ENCODE measurements at places on chromosomes 1 and 21.

DNA sequence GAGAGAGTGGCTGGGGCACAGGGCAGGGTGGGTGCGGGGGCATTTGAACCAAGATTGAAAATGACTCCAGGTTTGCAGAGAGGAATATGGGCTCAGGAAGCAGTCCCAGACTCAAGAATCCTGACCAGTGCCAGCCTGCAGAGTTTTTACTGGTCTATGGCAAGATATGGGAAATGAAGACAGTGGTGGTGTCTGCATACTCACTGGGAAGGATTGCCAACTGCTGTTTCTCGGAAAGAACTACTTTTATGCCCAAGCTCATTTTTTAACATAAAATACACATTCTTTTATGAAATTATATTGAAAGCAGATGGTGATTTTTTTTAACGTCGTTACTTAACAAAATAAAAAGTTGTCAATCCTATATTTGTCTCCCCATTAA is 401.8 kb downstream of the CAMTA1 start:
- DNase-seq: no peak

- DNase-seq: no peak
These were observed 24.0 kb upstream of the DDOST start for GRCh38 chr1:20685099-20685662.

DNA sequence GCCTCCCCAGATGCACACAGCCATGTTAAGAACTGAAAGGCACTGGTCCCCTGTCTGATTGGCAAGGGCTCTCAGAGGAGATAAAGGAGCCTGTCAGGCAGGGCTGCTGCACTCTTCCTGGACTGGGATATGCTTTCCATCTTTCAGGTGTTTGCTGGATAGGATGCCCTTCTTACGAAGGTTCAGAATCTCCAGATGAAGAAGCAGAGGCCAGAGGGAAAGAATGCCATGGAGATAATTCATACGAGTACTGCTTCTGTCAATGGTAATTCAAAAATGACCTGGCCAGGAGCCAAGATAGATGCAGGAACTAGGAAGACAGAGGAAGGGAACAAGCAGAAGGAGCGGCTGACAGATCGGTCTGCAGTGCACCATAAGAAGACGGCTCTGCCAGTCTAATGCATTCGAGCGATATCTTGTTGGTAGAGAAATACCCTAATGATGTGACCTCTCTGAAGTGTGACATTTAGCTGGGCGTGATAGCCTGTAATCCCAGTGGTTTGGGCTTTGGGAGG is 16.6 kb upstream of the ATP2B4 start:
- no peak for DNase-seq

DNA sequence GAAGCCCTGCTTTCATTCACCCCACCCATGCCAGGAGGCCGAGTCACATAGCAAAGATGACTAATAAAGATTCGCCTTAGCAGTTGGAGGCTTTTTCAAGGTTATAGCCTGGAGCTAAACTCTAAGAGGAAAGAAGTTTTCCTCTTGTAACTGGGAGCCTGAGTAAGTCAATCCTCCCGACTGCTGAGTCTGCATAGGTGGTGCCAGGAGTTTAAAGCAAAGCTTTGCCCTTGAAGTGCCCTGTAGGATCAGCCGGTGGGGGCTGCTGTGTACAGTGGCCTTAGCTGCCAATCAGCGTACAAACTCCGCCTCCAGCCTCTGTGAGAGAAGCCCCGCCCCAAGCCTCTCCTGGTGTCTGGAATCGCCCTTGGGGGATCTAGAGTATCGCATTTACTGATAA is 147.5 kb upstream of the SPATA6 start:
- no peak for DNase-seq

DNA sequence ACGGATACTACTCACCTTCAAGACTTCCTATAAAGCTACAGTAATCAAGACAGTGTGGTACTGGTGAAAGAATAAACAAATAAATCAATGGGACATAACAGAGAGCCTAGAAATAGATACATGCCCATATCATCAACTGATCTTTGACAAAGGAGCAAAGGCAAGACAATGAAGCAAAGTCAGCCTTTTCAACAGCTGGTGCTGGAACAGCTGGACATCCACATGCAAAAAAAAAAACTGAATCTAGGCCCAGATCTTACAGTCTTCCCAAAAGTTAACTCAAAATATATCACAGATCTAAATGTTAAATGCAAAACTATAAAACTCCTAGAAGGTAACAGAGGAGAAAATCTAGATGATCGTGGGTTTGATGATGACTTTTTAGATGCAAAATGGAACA is 170.3 kb downstream of the MIS18A start:
- DNase-seq: no peak

- no peak for DNase-seq
These were observed 26.5 kb upstream of the LEPR start for GRCh38 chr1:65393928-65394327.

DNA sequence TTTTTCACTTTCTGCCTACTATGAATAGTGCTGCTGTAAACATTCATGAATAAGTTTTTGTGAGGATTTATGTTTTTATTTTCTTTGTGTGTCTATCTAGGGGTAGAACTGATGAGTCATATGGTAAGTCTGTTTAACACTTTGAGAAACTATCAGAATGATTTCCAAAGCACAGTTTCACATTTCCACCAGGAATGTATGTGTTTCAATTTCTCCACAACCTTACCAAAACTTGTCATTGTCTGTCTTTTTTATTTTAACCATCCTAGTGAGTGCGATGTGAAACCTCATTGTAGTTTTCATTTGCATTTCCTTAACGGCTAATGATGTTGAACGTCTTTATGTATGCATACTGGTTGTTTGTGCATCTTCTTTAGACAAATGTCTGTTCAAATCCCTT is 23.5 kb downstream of the RNASEL start:
- DNase-seq: no peak

GRCh38 chr21:24259241-24259640 is 1348.0 kb downstream of the MRPL39 start:
- no peak for DNase-seq

DNA sequence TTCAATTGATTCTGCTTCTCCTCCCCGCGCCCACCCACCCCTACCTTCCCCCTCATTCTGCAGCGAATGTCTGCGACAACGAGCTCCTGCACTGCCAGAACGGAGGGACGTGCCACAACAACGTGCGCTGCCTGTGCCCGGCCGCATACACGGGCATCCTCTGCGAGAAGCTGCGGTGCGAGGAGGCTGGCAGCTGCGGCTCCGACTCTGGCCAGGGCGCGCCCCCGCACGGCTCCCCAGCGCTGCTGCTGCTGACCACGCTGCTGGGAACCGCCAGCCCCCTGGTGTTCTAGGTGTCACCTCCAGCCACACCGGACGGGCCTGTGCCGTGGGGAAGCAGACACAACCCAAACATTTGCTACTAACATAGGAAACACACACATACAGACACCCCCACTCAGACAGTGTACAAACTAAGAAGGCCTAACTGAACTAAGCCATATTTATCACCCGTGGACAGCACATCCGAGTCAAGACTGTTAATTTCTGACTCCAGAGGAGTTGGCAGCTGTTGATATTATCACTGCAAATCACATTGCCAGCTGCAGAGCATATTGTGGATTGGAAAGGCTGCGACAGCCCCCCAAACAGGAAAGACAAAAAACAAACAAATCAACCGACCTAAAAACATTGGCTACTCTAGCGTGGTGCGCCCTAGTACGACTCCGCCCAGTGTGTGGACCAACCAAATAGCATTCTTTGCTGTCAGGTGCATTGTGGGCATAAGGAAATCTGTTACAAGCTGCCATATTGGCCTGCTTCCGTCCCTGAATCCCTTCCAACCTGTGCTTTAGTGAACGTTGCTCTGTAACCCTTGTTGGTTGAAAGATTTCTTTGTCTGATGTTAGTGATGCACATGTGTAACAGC is 339.9 kb downstream of the NTNG1 start:
- no peak for DNase-seq

DNA sequence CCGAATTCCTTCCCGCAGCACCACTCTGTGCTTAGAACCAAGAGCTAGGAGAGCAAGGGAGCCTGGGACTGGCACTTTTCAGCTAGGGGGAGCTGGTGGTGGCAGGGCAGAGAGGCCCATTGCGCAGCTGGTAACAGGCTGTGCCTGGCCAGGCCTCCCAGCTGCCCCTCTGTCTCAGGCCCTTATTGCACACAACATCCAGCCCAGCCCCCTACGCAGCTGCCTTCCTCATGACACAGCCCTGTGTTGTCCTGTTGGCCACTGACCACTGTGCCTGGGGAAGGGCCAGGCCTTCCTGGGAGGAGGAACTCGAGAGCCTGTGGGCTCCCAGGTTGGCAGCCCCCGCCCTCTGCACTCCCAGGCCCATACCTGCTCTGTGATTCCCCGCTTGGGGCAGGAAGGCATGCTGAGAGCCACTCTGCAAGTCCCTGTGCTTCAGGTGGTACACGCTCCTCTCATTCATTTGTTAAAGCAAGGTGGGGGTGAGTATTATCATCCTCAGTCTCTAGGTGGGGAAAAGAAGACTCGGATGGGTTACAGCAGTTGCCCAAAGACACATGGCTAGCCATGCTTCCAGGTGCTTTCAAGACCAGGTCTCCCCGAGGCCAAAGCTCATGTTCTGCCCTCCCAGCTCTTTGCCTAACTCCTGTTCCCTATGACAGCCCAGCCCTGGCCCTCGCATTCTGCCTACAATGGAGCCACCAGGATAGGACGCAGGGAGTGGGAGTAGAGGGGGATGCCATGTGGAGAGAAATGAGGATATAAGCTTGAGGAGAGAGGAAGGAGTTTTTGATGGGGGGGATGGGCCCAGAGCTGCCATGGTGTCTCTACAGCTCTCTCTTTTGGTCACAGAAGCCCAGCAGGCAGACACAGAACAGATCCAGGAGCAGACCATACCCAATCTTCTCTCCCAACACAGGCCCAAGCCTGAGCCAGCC is 81.8 kb downstream of the TMEM53 start:
- DNase-seq: no peak

- no peak for DNase-seq
These were observed 421 bp downstream of the PSRC1 start for GRCh38 chr1:109282497-109282951.

GRCh38 chr1:17040135-17040534 is 13.7 kb downstream of the SDHB start:
- DNase-seq: no peak

- no peak for DNase-seq
These were observed 287.9 kb upstream of the FMN2 start for GRCh38 chr1:239803781-239804180.

DNA sequence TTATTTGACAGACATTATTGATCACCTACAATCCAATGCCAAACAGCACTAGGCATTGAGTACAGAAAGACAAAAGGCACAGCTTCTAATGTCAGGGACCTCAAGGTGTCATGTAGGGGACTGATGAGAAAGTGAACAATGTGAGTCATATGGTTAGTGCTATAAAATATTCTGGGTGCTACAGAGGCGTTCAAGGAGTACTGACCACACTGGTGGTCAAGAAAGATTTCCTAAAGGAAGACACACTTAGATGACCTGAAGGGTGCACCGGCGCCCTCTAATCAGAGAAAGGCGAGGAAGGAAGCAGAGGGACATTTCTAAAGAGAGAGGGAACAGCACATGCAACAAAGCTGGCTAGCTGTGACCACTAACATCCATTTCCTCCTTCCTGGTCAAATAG is 64.9 kb upstream of the F3 start:
- no peak for DNase-seq

DNA sequence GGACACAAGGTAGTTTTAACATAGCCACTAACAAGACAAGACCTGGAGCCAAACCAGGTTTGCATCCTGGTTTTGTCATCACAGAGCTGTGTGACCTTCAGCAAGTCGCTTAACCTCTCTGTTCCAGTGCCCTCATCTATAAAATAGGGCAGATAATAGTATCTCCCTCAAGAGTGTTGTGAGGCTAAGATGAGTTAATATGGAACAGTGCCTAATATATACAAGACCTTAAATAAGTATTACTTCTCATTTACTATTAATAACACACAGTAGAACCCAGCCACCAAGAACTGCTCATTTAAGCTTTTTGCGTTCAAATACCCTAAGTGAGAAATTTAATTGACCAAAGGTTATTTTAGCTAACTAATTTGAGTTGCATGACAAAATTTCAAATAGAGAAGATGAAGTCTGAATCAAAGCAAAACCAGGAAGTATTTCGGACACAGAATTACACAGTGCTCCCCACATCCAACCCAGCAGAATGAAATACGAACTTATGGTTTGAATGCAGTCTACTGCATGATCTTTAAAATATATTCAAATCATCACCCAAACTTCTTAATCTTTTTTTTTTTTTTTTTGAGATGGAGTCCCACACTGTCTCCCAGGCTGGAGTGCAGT is 123.9 kb upstream of the KRTAP19-8 start:
- DNase-seq: no peak

DNA sequence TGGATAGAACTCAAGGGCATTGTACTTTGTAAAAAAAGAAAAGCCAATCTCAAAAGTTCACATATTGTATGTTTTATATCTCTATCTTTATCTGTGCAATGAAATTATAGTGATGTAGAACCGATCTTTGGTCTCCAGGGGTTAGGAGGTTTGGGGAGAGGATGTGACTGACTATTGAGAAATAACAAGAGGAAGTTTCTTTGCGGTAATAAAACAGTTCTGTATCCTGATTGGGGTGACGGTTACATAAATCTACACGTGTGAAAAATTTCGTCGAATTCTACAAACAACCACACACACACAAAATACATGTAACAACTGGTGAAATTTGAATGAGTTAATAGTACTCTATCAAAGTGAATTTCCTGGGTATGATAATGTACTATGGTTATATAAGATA is 10.6 kb upstream of the OR2T33 start:
- DNase-seq: no peak

- no peak for DNase-seq
These were observed 1.4 kb upstream of the KRTAP10-2 start for GRCh38 chr21:44552681-44553080.

GRCh38 chr1:167431909-167432650 is 86.2 kb downstream of the CD247 start:
- no peak for DNase-seq

- no peak for DNase-seq
These were observed 92.6 kb upstream of the VAV3 start for GRCh38 chr1:108057541-108057940.

- no peak for DNase-seq
These were observed 15.3 kb downstream of the NAV1 start for GRCh38 chr1:201554190-201554600.

- no peak for DNase-seq
These were observed 20.1 kb downstream of the MGST3 start for GRCh38 chr1:165650981-165651625.

GRCh38 chr1:43366179-43366578 is 1.6 kb downstream of the ELOVL1 start:
- no peak for DNase-seq

- DNase-seq: no peak
These were observed 511.2 kb downstream of the PLPP3 start for GRCh38 chr1:56068210-56068609.

DNA sequence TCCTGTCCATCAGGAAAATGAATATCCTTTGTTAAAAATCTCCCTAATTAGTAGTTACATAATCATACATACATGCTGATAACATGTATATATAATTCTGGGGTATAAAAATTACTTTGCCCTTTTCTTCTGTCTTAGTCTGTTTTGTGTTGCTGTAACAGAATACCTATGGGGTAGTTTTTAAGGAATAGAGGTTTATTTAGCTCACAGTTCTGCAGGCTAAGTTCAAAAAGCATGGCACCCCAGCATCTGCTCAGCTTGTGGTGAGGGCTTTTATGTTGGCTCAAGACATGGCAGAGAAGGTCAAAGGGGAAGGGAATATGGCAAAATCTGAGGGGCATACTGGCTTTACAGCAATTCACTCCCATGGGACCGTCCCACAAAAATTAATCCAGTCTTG is 16.3 kb upstream of the RPS6KC1 start:
- DNase-seq: no peak

GRCh38 chr1:1295154-1295923 is 12.4 kb downstream of the ACAP3 start:
- no peak for DNase-seq

GRCh38 chr1:183245357-183245756 is 59.3 kb downstream of the LAMC2 start:
- no peak for DNase-seq
